ENCODE measurements at places on chromosomes 3 and 15.

- DNase-seq, result no peak
Observed at GRCh38 chr3:25288413-25288812, 139.7 kb upstream of the RARB start.

GRCh38 chr3:69339760-69340159 is 46.1 kb downstream of the FRMD4B start:
- DNase-seq, result no peak

GRCh38 chr3:161600173-161600572 is 103.6 kb downstream of the OTOL1 start:
- DNase-seq, result no peak

DNA sequence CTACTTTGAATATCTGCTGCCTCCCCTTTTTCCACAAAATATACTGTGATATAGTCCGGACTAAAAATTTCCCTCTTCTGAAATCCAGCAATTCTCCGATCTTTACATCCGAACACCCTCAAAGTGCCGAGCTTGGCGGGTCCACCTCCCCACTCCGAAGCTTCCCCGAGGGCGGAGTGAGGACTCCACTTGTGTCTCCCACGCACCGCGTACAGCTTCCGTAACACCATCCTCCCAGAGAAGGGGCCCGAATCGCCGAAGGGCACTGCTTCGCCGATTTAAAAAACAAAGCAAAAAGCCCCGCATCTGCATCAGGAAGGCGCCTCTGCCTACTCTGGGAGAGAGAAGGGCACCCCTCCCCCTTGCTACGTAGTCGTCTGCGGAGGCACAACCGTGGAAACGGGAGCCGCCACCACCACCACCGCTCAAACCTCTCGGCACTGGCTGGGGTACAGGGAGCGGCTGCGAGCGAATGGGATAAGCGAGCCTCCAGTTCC is 551 bp downstream of the NCBP2 start:
- peak; percentile 43 for DNase-seq

DNA sequence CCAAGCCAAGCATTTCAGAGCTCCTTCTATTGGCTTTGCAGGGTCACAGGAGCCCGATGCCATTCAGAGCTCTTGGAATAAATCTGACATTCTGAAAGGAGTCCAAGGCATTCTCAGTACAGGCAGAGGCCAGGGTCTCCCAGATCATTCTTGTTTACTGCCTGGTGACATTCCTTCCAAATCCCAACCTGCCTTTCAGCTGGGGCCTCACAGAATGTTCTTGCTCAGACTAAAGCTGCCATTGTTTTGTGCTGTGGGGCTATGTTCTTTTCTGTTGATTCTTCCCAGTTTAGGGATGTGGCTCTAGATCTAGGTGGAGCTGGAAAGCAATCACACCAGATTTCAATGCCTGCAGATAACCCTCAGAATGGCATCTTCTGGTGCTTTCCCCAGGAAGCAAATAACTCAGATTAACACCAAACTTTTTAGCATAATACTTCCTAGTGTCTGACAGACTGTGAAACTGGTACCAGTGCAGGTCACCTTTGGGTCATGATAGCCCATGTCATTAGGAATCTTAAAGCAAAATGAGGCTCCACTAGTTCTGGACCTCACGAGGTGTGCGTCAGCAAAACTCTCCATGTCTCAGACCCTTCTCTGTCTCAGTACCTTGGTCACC is 166.9 kb downstream of the CHST2 start:
- no peak for DNase-seq

GRCh38 chr3:115961380-115961779 is 338.1 kb downstream of the GAP43 start:
- no peak for DNase-seq

DNA sequence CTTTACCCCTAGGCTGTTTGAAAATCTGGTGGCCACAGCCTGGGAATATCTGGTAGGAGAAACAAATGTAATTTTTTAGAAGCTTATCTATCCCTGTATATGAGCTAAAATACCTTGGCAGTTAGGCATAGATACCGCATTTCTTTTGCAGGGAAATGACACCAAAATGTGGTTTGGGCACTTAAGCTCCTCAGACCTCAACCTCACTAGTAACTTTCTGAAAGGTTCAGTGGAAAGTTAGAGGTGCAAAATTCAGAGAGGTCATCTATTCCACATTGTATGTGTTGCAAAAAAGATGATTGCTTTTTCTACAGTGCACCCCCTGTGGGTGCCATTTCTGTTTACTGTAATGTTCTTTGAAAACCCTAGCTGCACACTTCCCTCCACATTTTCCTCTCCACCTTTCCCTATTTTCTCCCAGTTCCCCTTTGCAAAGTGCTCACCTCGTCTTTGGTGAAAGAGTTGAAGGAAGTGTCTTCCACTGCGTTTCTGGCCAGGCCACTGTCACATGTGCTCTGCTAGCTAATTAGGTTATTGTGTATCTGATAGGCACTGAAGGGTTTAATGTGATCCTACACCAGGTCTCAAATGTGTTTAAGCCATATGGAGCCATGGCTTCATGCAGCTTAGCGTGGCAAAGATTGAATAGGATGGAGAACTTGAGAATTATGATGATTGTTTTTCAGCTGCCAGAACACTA is 1.3 kb downstream of the SACM1L start:
- DNase-seq, result no peak

- no peak for DNase-seq
Observed at GRCh38 chr3:127491323-127491722, 99.2 kb downstream of the TPRA1 start.

DNA sequence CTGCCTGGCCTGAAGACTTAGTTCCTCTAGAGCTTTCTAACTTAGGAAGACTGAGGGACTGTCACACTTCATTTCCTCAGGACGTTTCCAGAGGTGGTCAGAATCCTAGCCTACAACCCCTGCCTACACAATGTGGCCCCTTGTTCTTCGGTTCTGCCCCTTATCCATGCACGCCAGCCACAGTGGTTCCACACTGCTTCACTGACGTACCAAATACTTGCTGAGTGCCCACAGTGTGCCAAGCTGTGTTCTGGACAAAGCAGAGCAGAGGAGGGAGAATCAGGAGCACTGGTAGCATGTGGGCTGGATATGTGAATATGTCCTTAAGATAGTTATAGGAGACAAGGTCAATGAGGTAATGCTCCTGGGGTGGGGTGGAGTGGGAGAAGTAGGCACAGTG is 70.5 kb upstream of the SAMMSON start:
- DNase-seq, result no peak

GRCh38 chr15:45198337-45199135 is 10.8 kb upstream of the SHF start:
- peak; percentile 91 for DNase-seq

Measured in neural crest cell (in vitro differentiated cells).